ENCODE measurements at places on chromosomes 5 and 9. TPM values are rescaled to one million over a fixed set of nuclear protein-coding genes. Genes with fewer than 3 reads are reported as not detected.

DNA sequence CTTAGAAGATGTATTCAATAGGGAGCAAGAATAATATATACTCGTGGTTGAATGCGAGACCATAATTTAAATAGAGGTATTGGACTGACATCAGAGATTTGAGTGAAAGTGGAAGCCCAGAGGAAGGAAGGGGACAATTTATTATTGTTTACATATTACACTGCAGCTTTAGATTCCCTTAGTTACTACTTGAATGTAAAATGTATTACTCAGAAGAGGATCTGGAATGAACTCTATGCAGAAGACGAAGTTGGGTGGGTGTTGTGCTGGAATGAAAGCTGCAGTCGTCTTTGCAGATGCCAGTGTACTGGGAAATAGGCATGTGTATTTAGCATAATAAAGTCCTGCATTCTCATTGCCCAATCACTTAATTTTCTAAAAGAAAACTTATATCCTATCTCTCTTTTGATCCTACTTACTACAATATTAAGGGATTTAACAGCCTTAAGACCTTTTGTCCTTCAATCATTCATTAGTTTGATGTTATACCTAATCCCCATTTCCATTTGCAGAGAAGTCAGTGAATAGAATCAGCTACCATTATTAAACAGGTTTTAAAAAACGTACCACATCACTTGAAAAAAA lies 570.7 kb upstream of the WWC1 start:
- no peak for DNase-seq

DNA sequence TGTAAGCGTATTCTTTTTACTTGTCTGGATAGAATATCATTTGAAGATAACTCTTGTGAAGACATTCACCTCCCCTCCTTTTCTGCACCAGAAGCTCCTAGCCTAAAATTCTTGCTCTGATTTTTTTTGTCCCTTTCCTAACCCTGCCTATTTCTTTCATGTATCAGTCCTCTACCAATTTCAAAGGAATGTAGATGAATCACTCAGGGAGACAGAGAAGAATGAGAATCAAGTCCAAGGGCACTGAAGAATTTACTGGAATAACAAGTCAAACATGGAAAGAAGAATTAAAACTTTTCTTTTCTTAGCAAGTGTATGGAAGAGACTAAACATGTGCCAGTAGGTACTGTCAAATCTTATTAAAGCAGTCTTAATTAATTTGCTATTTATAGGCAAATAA lies 618.7 kb downstream of the DNAH5 start:
- DNase-seq, result peak; percentile 17

GRCh38 chr5:178474562-178475184 lies 115.5 kb downstream of the COL23A1 start:
- no peak for DNase-seq

- no peak for DNase-seq
Measured at GRCh38 chr5:167971706-167972105, 319.7 kb upstream of the WWC1 start.

DNA sequence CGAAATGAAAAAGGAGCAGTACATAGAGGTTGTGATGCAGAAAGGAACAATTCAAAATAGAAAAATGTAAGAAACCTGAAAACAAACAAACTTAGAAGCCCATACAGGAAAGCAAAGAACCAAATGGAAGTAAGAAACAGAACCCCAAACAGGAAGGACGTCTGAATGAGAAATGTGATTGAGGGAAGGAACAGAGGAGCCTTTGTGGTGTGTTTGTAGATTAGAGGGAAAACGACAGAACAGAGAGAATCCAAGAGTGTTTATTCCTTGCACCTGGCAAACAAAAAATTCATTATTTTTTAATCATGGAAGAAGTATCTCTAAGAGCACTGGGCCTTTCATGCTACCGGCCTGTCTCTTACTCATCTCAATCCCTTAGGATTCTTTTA lies 67.8 kb upstream of the ZSWIM6 start:
- no peak for DNase-seq

GRCh38 chr5:179874136-179874535 lies 15.5 kb upstream of the MRNIP start:
- no peak for DNase-seq

- DNase-seq, result peak; percentile 48
Measured at GRCh38 chr9:137689745-137690529, 71.1 kb downstream of the EHMT1 start.

DNA sequence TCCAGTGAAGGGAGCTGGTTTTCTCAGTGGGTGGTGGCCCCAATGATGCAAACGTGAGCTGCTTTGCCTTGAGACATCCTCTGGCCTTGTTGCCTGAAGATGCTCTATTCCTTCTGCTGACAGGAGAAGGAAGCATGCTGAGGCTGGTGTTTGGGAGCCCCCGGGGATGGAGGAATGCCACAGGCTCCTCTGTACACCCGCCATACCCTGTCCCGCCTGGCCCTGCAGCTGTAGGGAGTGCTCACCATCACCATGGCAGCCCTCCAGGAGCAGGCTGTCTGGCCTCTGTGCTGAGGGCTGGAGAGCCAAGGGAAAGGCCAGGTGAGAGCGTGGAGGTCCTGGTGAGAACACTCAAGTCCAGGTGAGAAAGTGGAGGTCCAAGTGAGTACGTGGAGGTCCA lies 134.4 kb downstream of the MRPL36 start:
- no peak for DNase-seq

DNA sequence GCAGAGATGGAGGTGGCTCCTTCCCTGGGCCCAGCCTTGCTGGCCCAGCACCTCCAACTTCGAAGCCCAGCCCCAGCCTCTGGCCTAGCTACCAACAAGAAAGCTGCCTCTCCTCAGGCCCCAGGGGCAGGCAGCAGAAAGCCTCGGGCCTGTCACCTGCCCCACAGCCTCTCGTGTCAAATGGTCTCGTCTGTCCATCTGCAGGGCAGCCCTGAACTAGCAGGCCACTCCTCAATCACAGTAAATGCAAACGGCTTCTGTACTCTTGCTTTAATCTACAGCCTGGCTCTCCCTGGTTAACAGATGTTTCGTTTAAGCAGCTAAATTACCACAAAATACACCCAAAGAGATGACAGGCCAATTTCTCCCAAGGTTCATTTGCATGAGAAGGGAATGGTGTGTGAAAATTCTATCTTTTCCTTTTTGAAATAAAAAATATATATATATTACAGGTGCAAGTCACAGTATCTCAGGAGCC lies 21.5 kb downstream of the VAV2 start:
- no peak for DNase-seq

DNA sequence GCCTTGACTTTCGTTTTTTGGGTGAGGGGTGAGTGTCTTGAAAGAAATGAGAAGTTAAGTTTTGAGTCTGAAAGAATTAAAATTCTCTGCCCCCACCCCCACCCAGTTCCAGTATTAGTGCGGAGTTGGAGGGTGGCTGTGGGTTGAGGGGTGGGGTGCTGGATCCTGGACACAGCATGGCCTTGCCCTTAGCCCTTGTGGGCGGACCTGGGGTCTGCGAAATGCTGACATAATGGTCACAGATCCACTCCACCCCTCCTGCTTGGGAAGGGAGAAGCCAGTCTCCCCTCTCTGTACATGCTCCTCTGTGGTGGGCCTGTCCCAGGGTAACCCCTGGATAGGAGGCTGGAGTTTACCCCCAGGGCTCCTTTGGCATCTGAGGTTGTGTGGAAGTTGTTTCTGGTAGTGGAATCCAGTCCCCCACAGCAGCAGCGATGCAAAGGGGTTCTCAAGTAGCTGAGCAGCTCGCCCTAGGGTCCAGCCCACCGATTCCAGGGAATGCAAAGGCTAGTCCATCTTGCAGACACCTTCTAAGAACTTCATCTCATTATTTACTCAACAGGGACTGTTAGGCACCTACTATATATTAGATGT lies 42.8 kb upstream of the TCF7 start:
- no peak for DNase-seq

GRCh38 chr9:14051419-14051818 lies 262.5 kb downstream of the NFIB start:
- peak; percentile 59 for DNase-seq

Gene COX7C
- total RNA-seq, result 265 TPM

Gene NR2F1
- total RNA-seq, result 20.5 TPM

Gene PRR16
- total RNA-seq, result 4.4 TPM

Gene STKLD1
- 0.33 TPM for total RNA-seq

Gene HINT1
- 152 TPM for total RNA-seq

All from fibroblast of the aortic adventitia (primary cell).